Activated T-cell treated with anti-CD3 and anti-CD28 coated beads for 1 hour (primary cell): ENCODE measurements at places on chromosomes 6 and 20.

- no peak for DNase-seq
These were observed 980.3 kb upstream of the FLRT3 start for GRCh38 chr20:15317546-15318232.

- DNase-seq = no peak
These were observed 55.5 kb upstream of the PLCB1 start for GRCh38 chr20:8076306-8077136.

DNA sequence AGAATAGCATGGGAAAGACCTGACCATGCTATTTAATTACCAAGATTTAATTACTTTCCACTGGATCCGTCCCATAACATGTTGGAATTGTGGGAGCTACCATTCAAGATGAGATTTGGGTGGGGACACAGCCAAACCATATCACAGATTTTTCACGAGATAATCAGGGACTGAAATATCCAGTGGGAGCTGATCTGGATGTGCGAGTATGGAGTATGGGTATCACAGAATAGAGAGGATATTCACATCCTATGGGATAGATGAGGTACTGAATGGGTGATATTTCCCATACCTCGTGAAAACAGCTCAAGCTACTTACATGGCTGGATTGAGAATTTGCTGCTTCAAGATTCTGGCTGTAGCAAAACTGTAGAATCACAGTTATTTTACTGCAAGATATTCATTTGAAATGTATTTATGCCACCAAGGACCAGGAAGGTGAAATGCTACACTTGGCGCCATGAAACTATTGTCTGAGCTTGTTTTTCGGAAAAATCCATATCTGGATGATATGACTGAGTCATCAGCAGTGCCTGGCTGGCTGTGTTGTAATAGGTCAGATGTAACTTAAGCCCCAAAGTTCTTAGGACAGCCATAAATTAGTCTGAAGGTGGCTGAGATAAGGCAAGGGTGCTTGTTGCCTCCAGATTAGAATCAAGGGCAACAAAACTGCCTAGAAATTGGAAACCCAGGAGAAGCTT lies 29.8 kb downstream of the KCNS1 start:
- no peak for DNase-seq

GRCh38 chr6:90072935-90073464 lies 178.7 kb downstream of the GJA10 start:
- DNase-seq = no peak

- no peak for DNase-seq
These were observed 60.7 kb downstream of the AKAP12 start for GRCh38 chr6:151300267-151300991.

- DNase-seq = no peak
These were observed 45.5 kb downstream of the PCNA start for GRCh38 chr20:5074232-5074674.

DNA sequence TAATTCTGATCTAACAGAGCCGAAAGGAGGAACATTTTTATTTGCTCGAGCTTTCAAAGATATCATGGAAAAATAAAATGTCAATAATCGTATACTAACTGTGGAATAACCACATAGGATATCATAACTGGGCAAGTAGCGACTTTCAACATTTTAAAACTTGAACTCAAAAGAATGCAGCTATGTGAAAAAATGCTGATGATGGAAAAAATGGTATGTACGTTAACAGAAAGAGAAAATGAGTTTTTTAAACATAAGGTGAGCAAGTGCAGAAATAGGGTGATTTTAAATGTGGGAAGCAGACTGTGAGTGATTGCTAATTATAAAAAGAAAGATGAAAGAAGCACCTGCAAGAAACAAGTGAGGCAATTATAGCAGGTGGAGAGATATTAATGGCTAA lies 238.3 kb upstream of the HSF2 start:
- DNase-seq = no peak

- no peak for DNase-seq
These were observed 59.1 kb upstream of the SUPT3H start for GRCh38 chr6:45436544-45437438.

DNA sequence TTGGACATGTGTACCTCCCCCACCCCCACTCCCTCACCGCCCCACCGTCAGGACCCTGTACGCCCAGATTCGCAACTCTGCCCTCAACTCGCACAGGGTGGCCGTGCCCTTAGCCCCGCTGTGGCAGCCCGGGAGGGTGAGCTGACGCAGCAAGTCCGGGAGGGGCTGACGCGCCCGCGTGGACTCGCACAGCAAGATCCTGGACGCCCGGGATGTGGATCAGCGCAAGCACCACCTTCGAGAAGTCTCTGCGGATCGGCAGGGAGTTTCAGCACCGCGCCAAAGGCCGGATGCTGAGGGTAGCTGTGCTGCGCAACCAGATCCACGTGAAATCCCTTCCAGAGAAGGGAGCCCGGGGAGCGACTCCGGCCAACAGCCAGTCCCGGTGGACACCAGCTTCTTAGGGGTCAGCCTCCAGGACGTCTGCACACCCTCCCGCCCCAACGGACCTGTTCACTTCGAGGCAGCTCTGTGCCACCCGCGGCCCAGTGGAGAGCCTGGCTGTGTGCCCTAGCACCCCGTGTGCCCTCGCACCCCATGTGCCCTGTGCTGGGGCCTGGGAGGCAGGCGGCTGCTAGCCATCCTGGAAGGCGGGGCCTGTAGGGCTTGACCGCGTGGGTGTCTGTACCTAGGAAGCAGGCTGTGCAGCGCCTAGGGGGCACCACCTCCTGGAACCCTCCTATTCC lies 6.7 kb upstream of the GJA10 start:
- DNase-seq = no peak

- no peak for DNase-seq
These were observed 174.7 kb downstream of the ZFAND3 start for GRCh38 chr6:37994223-37994622.

DNA sequence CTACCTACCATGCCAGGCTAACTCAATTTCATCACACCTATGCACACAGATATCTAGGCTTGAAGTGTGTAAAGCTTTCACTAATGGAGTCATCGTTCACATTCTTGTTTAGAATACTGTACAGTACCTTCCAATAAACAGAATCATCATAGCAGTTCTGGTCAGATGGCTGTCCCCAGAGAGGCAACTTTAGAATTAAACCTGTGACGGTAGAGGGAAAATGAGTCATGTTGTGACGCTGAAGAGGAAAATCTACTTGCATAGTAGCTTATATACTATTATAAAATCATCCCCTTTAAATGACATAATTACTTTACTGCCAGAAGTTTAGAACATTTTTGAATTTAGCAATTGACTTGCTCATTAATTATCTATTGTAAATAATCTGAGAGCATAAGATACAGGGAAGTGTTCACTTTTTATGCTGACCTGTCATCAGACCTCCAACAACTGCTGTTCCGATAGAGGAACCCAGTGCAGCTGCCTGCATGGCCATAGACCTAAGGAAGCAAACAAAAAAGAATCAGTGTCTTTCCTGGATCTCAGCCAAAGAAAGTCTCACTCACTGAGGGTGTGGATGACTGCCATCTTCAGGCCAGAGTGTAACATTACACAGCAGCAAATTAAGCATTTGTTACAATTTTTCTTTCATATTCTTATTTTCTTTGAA lies 29.8 kb downstream of the RHAG start:
- DNase-seq = no peak

DNA sequence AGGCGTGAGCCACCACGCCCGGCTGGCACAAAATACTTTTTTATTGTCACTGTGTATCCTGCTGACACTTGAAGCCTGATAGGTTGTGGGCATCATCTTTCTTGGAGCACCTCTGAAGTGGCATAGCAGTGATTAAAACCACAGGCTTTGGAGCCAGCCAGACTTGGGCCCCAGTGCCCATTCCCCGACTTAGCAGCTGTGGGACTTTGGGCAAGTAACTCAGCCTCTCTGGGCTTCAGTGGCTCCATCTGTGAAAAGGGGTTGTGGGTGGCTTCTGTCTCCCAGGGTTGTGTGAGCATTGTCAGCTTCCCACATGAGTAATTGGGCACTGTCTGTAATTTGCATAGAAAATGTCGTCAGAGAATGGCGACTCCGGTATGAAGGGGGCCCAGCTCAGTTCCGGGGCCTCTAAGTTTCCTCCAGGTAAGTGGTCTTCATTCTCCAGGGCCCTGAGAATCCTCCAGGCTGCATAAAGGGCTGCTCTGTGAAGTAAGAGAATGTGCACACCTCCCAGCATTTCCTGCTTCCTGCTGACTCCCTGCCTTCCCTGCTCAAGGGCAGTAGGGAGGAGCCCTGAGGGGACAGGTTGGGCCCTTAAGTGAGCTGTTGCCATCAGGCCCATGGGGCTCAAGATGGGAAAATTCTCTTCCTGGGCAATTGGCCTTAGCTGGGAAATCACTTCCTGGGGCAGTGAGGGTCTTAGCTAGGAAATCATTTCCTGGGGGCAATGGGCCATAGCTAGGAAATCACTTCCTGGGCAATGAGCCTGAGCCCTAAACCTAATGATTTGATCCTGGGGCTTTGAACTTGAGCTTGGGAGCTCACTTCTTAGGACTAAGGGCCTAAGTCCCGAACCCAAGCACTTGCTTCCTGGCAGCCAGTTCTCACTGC lies 27.2 kb downstream of the ARHGAP40 start:
- DNase-seq = no peak

GRCh38 chr6:37819802-37820717 lies 533 bp downstream of the ZFAND3 start:
- peak; percentile 15 for DNase-seq

- no peak for DNase-seq
These were observed 23.6 kb upstream of the OR2J2 start for GRCh38 chr6:29147074-29147473.

DNA sequence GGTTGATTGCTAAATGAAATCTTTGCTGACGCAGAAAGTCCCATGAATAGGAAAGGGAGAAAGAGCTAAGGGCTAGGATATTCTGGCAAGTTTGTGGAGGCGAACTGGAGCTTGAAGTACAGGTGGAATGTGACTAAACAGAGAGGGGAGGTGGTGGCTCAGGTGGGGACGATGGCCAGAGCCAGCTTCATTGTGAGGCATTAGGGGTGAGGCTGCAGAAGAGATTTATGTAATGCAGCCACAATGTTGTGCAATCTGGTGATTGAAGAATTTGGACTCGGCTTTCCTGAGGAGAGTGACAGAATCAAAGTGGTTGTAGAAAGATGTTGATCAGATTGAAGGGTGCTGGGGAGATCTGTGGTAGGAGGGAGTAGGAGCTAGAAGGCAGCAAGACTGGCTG lies 42.9 kb upstream of the SPACA1 start:
- no peak for DNase-seq

GRCh38 chr6:32436995-32437836 lies 2.5 kb upstream of the HLA-DRA start:
- no peak for DNase-seq

DNA sequence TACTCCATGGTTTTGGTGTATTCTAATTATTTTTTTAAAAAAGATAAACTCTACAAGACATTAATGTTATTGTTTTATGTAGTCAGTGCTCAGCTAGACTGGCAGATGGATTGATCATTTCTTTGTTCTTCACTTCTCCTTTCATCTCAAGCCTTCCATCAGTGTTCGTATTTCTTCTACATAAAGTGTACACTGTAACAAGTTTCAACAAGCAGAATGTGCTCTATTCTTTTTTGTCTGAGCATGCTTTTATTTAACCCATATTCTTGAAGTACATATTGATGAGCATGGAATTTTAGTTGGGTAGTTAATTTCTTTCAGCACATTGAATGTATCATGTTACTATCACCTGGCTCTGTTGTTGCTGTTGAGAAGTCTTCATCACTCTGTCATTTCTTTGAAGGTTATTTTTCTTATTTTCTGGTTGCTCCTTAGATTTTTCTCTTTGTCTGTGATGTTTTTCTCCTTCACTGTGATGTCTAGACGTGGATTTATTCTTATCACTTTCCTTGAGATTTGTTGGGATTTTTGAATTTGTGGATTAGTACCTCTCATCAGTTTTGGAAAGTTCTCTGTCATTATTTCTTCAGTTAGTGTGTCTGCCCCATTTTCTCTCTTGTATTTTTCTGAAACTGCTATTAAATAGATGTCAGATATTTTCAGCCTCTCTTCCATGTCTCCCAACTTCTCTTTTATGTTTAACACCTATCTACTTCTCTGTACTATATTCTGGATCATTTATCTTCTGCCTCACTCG lies 48.5 kb downstream of the TGM2 start:
- DNase-seq = no peak

- DNase-seq = no peak
These were observed 41.0 kb upstream of the HMGA1 start for GRCh38 chr6:34195726-34196115.

GRCh38 chr20:61744691-61745396 lies 320.8 kb downstream of the TAF4 start:
- DNase-seq = no peak

- DNase-seq = no peak
These were observed 8.6 kb downstream of the VNN2 start for GRCh38 chr6:132749111-132749510.

DNA sequence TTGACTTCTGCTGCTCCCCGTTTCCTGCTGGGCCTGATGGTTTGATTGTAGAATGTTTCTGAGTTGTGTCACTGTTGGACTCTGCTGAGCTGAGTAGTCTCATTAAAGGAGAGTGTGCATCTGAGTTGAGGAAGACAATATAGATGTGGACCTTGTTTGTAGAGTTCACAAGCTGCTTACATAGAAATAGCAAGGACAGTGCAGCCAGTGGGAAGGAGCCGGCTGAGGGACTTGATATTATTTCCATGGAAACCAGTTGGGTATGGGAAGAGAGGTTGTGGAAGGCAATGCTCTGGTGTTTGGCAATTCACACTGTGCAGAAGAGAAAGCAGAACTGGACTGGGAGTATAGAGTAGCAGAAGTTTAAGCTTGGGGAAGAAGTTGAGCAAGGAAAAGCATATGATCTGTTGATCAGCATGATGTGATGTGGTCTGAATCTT lies 14.8 kb downstream of the IGF2R start:
- DNase-seq = no peak

DNA sequence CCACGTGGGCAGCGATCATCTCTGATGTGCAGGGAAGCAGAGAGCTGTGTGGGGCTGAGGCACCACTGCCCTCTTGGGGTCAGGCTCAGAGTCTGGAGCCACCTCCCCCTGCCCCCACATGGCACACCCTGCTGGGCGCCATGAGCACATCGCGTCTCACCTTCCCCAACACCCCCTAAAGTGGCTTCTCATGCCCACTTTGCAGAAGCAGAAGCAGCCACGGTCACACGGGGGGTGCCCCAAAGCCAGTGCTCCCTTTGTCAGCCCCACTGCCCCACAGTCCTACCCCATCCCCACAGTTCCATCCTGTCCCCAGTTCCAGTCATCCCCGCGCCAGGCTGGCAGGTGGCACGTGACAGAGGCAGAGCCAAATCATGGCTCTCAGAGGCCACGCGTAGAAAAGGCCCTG lies 19.5 kb downstream of the SDCBP2 start:
- no peak for DNase-seq

DNA sequence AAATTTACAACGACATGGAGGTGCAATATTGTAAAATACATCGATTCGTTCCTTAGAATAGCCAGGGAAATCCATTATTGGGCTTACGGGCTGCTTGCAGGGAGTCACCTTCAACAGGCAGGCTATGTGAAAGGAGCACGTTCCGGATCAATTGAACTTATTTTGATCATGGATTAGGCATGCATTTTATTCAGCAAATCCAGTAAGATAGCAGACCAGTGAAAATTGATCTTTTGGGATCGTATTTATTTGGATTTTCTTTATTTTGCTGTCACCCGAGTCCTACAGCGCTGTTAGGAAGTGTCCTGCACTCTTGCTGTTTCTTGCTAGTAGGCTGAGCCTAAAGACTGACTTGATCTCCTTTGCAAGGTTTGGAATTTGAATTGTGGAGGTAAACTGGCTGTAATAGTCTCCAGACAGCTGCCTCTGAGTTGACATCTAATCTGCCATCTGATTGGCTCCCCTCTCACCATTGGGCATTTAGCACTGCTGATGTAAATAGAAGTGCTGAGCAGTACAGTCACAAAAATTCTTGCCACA lies 3.0 kb downstream of the ARID1B start:
- peak; percentile 26 for DNase-seq

- no peak for DNase-seq
These were observed 141.5 kb downstream of the ANKRD60 start for GRCh38 chr20:58086763-58087561.

- DNase-seq = no peak
These were observed 191.0 kb downstream of the TPBG start for GRCh38 chr6:82554666-82555065.
